ENCODE measurements at places on chromosomes 1 and 21. TPM values are rescaled to one million over a fixed set of nuclear protein-coding genes. Genes with fewer than 3 reads are reported as not detected.

DNA sequence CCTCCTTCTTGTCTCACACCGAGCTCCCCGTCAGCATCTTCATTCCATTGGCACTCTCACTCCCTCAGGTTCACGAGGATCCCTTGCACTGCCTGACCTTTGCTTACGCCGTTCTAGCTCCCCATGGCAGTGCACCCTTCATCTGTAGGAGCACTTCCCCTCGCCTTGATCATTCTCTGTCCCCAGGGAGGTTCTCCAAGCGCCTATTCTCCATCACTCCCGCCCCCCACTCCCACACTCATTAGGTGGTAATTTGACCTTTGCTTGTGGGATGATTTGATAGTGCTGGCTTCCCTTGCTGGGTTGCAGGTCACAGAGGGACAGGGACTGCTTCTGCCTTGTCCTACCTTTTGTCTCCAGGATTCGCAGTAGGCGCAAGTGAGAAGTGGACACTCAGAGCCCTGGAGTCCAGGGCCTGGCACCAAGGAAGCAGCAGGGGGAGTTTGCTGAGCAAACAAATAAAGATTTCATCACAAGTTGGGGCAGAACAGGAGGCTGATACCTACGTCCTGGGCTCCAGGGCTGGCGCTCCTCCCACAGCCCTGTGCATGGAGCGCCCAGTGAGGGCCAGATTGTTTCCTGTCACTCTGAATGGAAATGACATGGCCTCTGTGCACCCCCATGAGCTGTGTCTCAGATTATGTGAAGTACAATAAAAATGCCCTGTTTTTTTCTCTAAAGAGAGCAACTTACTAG, 82.0 kb upstream of the RUNX3 start:
- DNase-seq = no peak

- DNase-seq = peak; percentile 71
These were observed 57.5 kb upstream of the EPS8L3 start for GRCh38 chr1:109821221-109821669.

Gene CR1L
- not detected for total RNA-seq

Gene BGLAP
- total RNA-seq = not detected

- no peak for DNase-seq
These were observed 14.5 kb upstream of the APP start for GRCh38 chr21:26185021-26185420.

Gene TNFRSF1B
- 0.27 TPM for total RNA-seq

Gene TMCO2
- not detected for total RNA-seq

DNA sequence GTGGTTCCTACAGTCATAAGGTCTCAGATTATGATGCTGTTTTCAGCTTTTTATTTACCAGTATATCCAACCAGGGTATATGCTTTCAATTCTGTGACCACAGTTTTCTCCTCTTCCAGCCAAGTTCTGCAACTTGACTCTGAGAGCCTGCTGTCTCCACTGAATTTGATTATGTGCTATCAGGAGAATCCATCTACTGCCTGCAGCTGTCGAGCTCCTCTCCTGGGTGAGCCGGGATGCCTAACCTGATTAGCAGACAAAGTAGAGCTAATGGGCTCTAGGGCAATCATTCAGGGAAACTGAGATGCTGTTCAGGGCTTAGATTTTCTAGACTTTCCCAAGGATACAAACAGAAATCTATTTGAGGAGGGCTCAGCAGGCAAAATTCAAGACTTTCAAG, 271.5 kb upstream of the BEND5 start:
- no peak for DNase-seq

DNA sequence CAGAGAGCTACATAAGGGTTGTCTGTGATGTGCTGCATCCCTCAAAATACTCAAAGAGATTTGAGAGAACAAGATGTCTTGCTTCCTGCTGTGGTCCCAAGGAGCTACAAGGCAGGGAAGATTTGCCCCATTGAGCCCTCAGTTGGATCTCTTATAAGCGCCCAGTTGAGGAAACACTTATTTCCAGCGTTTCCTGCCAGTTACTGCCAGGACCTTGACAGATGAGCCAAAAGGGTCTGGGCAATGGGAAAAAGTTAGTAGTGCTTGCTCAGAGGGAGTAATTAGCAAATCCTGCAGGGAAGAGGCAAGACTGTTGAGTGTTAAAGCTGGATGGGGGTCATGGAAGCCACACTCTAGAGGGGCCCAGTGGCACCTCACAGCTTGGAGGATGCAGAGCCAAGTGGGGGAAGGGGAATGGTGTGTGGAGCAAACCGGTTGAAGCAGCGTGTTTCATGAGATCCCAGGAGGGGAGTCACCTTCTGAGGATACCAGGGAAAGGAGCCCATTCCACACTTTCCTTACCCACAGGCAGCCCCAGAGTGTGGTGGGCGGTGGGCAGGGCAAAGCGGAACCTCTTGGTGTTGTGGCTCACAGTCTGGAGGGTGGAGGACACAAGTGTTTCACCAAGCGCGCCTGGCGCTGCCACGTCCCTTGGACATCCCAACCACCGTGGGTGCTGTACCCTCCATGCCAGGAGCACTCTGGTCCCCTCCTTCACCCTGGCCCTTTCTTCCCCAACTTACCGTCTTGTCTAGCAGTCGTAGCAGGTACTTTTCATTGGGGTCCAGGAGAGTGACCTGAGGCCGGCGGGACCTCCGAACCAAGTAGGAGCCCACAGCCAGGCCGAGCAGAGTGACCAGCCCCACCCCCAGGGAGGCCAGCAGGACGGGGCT, 805 bp downstream of the CYB5R1 start:
- DNase-seq = no peak

- DNase-seq = no peak
These were observed 29.1 kb downstream of the TRPM2 start for GRCh38 chr21:44382536-44382935.

Gene CLCA1
- not detected for total RNA-seq

DNA sequence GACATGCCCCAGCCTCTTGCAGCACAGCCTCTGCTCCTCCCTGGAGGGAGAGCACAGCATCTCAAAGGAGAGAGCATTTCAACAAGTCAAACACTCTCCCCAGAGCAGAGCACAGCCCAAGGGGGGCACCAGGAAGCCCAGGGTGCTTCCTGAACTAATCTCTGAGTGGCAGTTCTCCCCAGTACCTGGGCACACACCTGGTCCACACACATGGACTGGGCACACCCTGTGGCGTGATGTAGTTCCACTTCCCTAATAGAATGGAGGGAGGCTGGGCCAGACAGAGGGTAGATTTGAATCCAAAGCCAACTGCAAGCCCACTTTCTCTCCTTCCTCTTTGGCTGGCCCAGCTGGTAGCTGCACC, 55.5 kb downstream of the CD46 start:
- no peak for DNase-seq

GRCh38 chr1:13818926-13819325, 118.9 kb downstream of the PRDM2 start:
- DNase-seq = no peak

DNA sequence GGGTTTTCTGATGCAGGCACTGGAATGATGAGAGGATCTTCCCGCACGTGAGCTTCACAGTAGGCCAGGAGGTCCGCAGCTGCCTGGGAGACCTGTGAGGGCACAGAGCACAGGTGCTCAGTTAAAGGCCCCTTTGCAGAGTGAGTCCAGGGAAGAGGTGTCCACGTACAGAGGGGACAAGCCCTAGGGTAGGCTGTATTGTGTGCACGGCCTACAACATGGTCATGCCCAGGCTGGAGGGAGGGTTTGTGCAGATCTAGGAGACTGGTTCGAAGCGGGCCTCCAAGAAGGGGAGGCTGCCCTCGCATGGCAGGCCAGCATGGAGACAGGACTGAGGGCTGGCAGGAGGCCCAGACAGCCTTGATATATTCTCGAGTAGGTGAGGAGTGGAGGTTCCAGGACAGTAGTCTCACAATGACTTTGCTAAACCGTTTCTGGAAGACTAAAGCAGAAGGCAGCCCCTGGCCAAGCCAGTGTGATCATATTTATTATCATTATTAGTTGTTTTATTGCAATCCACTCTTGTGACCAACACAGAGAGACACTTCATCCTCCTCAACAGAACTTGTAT, 48.0 kb upstream of the B3GALNT2 start:
- DNase-seq = no peak

Gene TNFSF4
- total RNA-seq = 0.62 TPM

GRCh38 chr1:173827611-173828010, 2.9 kb upstream of the CENPL start:
- no peak for DNase-seq

GRCh38 chr1:14597343-14598006, 1.0 kb upstream of the KAZN start:
- DNase-seq = peak; percentile 21

DNA sequence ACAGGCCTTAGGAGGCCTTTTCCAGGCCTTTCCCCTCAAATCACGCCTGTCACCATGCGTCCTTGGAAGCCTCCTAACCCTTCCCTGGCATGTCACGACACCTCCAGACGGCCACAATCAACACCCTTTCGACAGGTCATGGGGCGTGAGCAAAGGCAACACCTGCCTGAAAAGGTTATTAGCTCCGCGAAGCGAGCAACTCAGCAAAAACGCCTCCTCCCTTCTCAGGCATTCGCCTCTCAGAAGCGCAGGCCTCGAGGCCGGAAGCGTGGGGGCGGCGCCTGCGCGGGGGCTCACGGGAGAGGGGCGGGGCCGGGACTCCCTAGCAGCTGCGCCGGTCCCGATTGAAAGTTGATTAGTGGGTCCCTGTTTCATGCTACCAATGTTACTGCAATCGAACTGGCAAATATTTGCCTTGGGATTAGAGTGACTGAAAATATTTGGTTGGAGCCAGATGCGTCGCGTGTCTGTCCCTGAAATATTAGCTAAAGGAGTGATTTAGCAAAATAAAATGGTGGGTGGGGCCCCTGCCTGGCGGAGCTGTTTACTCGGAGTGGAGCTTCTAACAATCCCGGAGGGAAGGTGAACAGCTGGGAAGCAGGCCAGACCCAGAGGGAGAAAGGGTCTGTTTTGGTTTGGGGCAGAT, 44.9 kb downstream of the GFI1 start:
- no peak for DNase-seq

- no peak for DNase-seq
These were observed 61.8 kb downstream of the HIVEP3 start for GRCh38 chr1:41856944-41857285.

DNA sequence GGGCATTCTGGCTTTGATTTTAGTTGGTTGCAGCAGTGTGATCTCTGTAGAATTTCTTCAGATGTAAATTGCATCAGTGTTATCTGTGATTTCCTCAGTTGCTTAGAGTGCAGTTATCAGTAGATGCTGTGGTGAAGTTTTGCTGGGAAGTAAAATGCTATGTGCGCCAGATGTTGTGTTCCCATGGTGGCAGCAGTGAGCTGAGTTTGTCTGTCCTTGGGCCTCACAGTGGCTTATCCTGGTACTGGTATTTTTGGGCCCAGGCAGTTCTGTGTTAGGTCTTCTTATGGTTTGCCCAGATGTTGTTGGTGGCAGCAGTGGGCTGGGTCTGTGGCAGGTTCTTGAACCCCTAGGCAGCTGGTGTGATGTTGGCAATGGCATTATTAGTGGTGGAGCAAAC, 1242.1 kb downstream of the PLA2G4A start:
- DNase-seq = no peak

Gene LRRC52
- total RNA-seq = not detected

Gene RPL5
- total RNA-seq = 2,606 TPM

- DNase-seq = no peak
These were observed 299.5 kb downstream of the ST6GALNAC3 start for GRCh38 chr1:76374086-76374485.

Gene SV2A
- total RNA-seq = 13.2 TPM

Data from kidney epithelial cell (primary cell).